Activated CD4-positive, alpha-beta T cell treated with anti-CD3 and anti-CD28 coated beads for 36 hours (primary cell): ENCODE measurements at places on chromosomes 13 and 19.

DNA sequence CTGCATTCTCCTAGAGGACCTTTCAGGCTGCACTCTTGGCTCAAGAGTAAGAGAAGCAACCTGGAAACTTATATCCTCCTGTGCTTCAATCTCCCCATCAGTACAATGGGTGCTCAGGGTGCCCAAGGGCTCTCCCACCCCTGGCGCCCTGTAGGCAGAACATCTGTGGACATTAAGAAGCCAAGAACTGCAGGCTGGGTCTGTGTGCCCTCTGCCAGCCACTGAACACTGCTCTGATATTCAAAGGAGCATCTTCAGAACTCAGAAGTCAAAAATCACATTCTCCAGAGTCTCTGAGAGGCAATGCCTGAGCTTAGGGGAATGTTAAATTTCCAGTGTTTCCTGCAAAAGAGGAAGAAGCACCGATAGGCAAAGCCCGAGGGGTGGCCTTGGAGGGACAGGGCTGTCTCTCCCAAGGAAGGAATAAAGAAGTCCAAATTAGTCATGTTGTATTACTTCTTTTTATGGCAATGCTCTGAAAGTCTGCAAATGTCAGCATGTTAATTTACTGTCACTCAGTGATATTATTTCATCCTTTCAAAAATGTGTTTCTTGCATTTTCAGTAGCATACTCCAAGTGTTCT, 88.1 kb downstream of the TSHZ3 start:
- no peak for DNase-seq

DNA sequence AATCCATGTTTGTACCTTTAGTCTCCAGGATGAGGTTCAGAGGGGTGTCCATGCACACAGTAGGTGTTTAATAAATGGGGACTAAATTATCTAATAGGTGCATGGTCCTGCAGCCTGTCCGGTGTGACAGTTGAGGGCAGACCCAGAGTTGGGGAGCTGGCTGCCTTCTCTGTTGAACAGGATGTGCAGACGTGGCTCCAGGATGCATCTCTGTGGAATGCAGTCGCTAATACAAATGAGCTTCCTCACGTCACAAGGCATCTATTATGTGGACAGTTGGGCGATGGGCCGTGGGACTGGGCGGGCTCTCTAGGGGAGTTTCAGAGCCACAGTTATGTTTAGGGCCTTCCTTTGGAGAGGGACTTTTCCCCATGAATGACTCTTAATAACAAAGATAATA, 71.0 kb downstream of the SIPA1L3 start:
- no peak for DNase-seq

DNA sequence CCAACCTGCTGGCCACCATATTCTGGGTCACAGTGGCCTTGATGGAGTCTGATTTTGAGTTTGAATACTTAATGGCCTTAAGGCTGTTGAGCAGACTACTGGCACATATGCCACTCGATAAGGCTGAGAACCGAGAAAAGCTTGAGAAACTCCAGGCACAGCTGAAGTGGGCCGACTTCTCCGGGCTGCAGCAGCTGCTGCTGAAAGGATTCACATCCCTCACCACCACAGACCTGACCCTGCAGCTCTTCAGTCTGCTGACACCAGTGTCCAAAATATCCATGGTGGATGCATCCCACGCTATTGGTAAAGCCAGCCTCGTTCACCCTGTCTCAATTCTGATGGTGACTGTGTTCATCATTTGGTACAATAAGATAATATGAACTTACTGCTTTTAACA, 77.5 kb downstream of the ZAR1L start:
- no peak for DNase-seq

DNA sequence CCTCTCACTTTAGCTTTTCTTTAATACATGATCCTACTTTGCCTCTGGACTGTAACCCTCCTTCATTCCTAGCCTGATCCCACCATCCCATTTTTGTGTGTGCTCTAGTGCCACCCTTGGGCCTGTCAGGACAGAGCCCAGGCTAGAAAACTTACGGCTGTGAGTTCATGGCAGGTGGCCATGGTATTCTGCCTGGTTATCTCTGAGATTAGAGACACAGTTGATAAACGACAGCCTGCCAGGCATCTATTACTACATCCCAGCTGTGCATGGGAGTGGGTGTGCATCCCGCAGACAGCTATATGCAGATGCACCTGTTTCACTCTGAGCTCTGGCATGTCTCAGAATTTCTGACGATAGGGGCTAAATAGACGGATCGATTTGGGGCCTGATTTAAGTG, 110.9 kb downstream of the HS6ST3 start:
- DNase-seq, result no peak

DNA sequence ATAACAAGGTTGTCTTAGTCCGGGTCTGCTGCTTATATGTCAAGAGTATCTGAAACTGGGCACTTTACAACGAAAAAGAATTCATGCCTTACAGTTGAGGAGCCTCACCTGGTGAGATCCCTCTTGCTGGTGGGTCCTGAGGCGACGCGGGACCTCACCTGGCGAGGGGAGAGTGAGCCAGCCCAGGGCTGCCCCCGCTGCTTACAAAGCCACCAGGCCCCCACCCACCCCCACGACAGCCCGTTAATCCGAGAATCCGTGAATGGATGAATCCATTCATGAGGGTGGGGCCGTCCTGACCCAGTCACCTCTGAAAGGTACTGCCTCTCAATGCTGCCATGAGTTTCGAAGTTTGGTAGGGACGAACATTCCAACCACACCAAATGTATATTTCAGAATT, 54.0 kb upstream of the F7 start:
- no peak for DNase-seq

DNA sequence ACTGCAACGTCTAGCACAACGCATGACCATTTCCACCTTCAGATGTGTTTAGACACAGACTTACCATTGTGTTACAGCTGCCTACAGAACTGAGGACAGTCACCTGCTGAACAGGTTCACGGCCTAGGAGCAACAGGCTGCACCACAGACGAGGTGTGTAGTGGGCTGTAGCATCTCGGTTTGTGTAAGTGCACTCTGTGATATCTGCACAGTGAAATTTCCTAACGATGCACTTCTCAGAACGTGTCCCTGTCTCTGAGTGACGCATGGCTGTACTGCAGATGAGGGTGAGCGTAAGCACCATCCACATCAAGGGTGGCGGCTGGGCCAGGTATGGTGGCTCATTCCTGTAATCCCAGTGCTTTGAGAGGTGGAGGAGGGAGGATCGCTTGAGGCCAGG, 15.2 kb downstream of the DCUN1D2 start:
- no peak for DNase-seq

- DNase-seq, result no peak
These were observed 640 bp upstream of the EPOR start for GRCh38 chr19:11384778-11385129.

DNA sequence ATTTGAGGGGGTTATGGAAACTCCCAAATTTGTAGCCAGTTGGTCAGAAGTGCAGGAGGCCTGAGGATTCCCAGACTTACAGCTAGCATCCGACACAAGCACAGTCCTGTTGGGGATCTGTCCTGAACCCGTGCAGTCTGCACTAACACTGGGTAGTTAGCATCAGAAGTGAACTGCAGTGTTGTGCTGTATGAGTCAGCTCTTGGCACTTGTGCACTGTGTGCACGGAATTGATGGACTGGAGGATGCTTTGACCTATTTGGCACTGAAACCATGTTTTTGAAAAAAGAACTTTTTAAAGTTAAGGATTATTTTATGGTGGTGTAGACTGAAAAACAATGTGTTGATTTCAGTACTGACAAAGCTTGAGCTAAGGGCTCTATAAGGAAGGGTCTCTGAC, 279.0 kb downstream of the NHLRC3 start:
- DNase-seq, result no peak

DNA sequence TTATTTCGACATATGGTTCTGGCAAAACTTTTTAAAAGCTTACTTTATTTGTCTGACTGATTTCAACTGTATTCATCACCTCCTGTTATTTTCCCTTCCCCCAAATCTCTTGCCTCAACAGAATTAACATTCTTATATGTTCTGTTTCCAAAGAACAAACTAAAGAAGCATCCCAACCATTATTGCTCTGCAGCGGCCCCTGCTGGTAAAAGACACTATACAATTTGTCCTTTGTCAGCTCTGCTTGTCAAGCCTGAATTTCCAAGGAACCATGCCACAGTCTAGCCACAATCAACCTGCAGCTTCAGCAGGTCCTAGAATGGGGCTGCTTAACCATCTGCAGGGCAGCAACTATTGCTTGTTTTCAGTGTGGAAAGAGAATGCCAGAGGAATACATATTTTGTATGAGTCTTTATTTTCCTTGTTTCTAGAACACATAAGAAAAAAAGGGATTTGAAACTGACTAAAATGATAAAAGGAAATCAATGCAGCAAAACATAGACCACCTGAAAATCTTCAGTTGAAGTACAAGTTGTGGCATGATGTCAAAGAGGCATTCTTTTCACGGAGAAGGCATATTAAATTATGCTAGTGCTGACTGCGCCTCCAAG, 845.3 kb downstream of the DIAPH3 start:
- DNase-seq, result peak; percentile 79

- DNase-seq, result no peak
These were observed 3.3 kb downstream of the PCDH17 start for GRCh38 chr13:57634839-57635165.

- DNase-seq, result no peak
These were observed 245.6 kb downstream of the DACH1 start for GRCh38 chr13:71621174-71622124.

- no peak for DNase-seq
These were observed 7.4 kb upstream of the CDX2 start for GRCh38 chr13:27976362-27977091.

DNA sequence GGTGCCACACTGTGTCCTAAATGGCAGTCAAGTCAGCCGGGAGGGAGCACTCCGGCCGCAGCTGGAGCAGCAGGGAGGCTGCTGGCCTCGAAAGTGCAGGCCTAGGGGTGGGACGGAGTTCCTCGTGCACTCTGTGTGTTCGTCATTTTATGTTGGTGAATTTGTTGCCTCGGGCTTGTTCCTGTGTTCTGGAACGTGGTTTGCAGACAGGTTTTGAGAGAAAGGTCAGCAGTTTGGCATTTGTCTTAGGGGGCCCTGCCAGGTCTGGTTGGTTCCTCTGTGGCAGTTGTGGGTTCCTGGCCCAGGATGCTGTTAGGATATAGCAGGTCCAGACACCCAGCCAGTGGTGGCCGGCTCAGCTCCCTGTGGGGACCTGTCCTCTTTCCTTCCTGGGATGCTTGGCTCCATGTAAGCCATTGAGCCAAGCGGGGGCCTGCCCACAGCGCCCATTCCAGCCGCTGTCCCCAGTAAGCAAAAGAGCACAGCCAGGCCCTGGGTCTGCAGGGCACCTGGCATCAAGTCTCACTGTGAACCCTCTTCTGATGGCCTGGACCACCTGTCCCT, 30.0 kb downstream of the MPHOSPH8 start:
- no peak for DNase-seq

GRCh38 chr19:4984438-4984990, 15.6 kb downstream of the KDM4B start:
- DNase-seq, result no peak

GRCh38 chr19:12680034-12680433, 1.6 kb downstream of the DHPS start:
- no peak for DNase-seq

- no peak for DNase-seq
These were observed 258.5 kb downstream of the COG6 start for GRCh38 chr13:39913928-39914327.

GRCh38 chr13:46803586-46803985, 6.6 kb upstream of the ESD start:
- no peak for DNase-seq

DNA sequence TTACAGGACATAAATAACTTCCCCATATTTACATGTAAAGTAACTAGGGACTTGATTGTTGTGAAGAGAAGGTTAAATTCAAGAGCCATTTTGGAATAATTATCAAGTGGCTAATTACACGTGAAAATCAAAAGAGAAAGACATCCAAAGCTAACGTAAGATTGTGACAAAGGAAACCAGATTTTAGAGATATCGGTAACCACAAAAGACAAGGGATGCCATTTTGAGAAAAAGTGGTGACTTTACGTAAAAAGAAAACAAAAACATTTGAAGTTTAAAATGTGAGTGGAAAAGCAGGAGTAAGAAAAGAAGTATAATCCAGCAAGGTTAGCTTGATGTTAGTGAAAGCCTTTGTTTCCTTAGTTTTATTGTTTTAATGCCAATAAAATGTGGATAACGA, 10.9 kb upstream of the VWA8 start:
- no peak for DNase-seq

DNA sequence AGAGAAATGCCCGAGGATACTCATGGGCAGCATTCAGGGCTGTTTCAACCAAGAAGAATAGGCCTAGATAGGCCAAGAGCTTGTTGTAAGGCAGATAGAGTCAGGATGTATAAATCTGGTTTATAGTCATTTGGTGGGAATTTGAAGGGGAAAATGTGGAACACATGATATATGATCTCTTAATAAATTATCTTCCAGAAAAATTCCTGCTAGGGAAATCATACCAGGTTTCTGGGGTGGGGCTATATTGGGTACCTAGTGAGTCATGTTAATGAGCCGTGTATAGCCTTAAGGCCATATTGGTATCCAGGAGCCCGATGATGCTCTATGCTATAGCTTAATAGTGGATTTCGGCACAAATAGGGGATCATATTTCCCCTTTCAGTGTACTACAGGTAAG, 51.5 kb upstream of the HTR2A start:
- DNase-seq, result no peak

GRCh38 chr13:52846567-52847321, 1.7 kb downstream of the PCDH8 start:
- DNase-seq, result peak; percentile 74

DNA sequence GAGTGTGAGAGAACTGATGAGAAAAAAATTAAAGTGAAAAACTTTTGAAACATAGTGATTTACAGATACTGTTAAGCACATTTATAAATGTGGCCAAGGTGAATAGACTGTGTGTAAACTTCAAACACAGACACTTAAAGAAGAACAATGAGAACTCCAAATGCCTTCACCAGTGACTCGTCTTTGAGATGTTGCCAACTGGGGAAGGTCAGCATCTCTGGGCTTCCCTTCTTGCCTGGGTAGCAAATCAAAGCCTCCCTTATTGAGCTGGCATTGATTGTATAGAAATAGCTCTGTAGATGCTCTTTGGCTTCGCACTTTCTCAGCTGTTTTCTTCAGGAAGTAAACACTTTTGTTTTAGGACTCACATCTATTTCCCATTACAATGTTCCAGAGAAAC, 177.3 kb upstream of the SGCG start:
- DNase-seq, result no peak

GRCh38 chr13:20685092-20685491, 18.4 kb upstream of the IL17D start:
- DNase-seq, result no peak

DNA sequence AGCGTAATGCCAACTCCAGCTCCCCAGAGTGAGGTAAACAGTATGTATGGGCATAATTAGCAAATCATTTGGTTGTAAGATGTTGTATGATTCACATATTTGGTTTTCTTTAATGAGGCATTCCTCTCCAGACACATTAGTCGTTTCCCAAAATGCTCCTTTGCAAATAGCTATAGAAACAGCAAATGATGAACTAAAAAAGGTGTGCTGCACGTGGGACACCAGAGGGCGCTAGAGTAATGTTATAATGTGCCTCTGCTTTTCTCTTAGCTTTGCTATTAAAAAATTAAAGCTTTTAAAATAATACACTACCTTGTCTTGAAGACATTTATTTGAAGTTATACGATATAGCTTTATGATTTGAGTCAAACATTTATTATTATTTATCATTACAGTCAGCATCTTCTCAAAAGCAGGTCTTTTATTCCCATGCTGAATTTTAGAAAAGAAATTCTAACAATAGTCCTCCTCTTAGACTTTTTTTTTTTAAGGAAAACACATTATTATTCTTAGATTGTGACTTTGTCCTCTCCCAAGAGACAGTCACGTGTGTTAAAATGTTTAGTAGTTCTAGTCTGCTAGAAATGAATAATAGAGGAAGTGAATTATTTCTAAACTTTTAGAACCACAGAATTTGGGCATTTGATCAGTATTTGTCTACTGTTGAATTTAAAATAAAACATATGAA, 121.6 kb upstream of the FRY start:
- peak; percentile 69 for DNase-seq
